Thymus (tissue), 14 donors: ENCODE measurements at places on chromosomes 12 and 14. TPM values are rescaled to one million over a fixed set of nuclear protein-coding genes. Genes with fewer than 3 reads are reported as not detected.
A peak's percentile ranks its signal among the peaks of the same experiment; 100 is the strongest.

DNA sequence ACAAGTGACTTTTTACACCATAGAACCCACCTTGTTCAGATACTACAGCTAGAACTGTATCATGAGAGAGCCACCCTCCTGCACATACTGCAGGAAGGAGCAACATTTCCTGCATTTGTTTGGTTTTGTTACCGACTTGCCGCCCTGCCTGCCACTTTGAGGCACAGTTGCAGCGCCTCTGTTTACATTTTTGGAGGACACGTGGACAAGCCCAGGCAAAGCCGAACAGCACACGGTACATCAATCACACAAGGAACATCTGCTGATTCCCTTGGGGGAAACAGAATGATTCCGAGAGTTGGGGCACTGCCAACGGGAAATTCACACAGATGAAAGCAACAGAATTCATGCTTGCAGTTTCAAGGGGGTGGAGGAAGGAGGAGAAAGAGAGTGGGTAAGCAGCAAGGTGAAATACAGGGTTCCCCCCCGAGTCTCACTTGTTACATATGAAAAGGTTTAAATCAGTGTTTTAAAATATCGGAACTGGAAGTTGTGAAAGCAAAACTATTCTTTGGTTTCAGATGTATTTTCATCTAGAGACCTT, 110.7 kb downstream of the BTG1 start:
- DNase-seq: peak; percentile 77

DNA sequence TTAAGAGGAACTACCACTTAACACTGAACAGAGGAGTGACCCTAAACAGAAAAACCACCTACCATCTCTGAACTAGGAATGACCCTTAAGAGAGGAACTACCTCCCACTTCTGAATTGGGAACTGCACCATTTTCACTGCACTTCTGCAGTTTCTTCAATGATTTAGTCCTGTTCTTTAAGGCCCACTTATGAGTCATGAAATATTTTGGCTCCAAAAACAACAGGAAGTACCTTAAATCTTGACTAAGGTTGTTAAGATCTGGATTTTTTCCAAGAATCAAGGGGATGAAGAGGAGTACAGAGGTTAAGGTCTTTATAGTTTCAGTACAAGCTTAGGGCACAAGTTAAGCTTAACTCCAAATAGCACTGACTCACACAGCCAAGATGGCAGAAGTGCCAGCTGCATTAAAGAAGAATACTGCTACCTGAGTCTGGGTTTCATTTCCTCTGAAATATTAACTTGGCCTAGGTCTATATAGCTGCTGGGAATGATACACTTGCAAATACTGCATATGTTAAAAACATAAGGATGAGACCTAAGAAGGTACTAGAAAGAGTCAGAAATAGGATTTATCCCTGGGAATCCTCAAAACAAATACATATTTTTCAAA, 4.2 kb downstream of the NPC2 start:
- no peak for DNase-seq

DNA sequence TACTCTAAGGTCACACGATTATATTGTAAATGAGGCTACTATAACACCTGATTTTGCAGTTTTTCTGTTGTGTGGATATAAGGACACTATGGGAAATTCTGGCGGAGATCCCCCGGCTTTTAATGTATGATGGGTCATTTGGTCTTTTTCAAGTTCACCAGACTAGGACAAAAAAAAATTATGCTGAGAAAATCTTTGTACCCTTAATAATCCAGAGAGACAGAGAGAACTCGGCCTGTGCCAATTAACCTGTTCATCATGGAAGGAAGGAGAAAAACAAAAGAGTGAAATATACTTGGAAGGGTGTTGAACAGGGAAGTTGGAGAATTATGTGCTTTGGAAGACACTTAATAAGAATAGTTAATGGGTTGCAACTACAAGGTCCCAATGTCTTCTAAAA, 62.2 kb upstream of the KICS2 start:
- DNase-seq: no peak

Gene CLEC4C
- total RNA-seq: 1.4 TPM

DNA sequence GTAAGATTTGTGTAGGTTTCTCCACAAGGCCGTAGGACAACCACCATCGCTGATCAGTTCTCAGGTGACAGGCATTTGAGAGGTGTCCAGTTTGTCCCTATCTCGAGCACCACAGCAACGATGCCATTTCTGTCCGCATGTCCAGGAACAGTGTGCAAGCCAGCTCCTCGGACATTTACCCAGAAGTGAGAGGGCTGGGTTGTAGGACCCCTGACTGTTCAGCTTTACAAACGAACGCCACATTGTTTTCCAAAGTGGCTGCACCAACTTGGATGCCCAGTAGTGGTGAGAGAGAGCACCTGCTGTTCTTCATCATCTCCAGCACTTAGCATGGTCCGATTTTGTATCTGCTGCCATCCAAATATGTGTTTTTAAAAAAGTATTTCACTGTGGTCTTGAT, 38.6 kb downstream of the CYP46A1 start:
- DNase-seq: no peak

GRCh38 chr14:88188745-88189416, 134.2 kb downstream of the KCNK10 start:
- no peak for DNase-seq

Gene GPR132
- total RNA-seq: 5.9 TPM

DNA sequence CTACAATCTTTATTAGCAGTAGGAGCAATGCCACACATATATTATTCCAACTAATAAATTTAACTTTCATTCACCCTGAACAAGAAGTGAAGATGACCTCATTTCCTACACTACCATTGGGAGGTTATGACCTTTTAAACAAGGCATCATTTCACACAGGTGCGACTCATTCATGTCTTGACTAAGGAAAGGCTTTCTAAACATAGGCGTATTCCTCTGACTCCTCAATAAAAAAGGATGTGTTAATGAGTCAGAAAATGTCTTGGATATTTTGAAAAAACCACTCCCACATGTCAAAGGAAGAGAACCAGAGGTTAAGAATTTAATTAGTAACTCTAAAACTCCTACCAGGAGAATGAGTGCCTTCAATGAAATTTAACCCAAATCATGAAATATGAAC, 115.2 kb downstream of the PRICKLE1 start:
- no peak for DNase-seq

Gene LALBA
- total RNA-seq: 0.14 TPM

Gene TMEM233
- 1.1 TPM for total RNA-seq

Gene PRIMA1
- total RNA-seq: 0.09 TPM

DNA sequence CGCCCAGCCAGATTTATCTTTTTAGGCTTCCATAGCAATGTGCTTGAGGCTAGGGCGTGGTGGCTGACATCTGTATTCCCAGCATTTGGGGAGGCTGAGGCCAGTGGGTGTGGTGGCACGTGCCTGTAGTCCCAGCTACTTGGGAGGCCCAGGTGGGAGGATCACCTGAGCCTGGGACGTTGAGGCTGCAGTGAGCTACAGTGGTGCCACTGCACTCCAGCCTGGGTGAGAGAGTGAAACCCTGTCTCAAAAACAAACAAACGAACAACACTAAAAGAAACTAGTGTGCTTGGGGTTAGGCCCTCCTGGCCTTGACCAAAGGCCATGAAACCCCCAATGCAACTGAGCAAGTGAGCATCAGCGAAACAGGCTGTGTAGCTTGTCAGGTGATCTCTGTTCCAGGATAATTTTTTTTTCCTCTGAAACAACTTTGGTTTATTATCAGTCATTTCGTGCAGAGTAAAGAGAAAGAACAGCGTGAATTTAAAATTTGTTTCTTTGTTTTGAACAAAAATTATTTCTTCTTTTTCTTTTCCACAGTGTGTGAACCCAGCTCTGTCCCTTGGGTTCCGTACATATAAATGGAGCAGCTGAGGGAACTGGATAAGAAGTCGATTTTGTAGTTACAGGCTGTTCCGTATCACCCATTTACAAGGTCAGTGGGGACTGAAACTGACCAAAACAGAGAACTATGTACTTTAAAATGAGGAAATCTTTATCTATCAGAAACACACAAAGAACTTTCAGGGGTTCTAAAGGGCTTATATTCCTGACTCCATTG, 8.8 kb upstream of the TUBA1C start:
- no peak for DNase-seq

GRCh38 chr14:51789596-51789995, 70.8 kb upstream of the GNG2 start:
- no peak for DNase-seq

DNA sequence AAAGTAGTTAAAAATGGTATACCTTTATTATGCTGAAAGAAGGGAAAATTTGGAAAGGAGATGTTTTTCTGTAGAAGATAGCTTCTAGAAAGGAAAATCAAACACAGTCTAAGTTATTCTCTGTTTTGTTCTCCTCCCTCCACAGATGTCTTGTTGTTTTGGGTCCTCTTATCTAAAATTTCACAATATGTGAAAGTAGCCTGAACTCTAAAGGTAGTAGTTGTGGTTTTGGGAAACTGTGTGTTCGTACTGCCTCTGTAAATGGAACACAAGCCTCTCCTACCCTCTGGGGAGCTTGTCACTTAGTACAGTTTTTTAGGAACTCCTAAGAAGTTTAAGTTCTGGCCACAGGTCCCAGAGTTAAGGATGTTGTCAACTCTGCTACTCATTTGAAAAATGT, 112.6 kb downstream of the CRADD start:
- no peak for DNase-seq

Gene TEX22
- 0.85 TPM for total RNA-seq

GRCh38 chr12:19894050-19894449, 454.8 kb downstream of the AEBP2 start:
- no peak for DNase-seq

- DNase-seq: no peak
Observed at GRCh38 chr12:89750389-89751351, 42.0 kb upstream of the ATP2B1 start.

- no peak for DNase-seq
Observed at GRCh38 chr12:59365133-59365532, 230.7 kb upstream of the SLC16A7 start.

Gene TMEM63C
- total RNA-seq: 0.24 TPM

- DNase-seq: no peak
Observed at GRCh38 chr12:61523276-61523992, 736.8 kb upstream of the USP15 start.

- no peak for DNase-seq
Observed at GRCh38 chr12:72037006-72037795, 98.6 kb downstream of the TPH2 start.

Gene TMCC3
- 3.0 TPM for total RNA-seq

- DNase-seq: no peak
Observed at GRCh38 chr14:68987653-68988036, 8.5 kb upstream of the ACTN1 start.

DNA sequence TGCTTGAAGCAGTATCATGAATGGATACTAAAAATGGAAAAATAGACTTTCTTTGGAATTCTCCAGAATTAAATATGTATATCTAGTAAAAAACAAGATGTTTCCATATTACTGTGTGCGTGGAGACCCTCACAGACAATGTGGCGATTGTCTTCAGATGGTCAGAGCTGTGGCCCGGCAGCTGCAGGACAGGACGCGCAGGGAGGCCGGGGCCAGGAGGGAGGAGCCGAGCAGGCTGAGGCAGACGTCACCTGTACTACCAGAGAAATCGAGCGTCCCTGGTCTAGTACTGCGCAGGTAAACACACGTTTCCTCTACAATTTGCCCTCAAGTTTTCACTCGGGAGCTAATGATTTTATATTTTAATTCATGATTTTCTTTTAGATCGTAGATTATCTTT, 22.8 kb downstream of the DDX51 start:
- DNase-seq: no peak

DNA sequence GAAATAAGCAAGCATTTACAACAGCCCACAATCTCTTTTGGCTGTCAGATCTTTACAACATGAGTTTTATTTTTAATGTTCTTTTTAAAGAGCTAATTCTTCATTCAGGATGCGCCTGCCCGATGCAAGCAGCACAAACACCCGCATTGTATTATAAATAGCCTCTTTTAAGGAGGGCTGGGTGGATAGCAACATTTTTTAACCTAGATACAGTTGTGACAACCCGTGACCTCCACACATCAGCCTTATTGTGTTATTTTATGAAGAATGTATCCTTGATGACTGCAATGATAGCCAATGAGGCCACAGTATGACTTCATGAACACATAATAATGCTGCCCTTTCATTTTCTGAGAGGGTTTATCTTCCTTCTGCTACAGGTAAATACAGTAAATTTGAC, 173.7 kb downstream of the FOXN3 start:
- no peak for DNase-seq

DNA sequence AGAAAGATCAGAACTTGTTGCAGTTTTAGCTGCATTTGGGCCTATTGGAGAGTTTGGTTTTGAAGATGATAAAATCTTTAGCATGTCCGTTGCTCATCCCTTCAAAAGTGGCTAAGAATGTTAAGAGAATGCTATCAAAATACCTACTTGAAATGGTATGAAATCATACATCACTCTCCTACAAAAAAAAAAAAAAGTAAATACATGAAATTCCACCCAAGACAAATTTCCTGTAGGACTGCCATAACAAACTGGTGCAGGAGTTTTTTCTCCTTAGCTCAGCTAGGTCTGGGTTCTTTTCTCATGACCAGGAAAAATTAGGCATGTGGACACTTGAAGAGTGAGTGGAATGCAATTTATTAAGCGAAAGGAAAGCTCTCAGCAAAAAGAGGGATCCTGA, 15.9 kb upstream of the FAR2 start:
- no peak for DNase-seq

- no peak for DNase-seq
Observed at GRCh38 chr12:80189241-80189640, 89.9 kb downstream of the OTOGL start.

DNA sequence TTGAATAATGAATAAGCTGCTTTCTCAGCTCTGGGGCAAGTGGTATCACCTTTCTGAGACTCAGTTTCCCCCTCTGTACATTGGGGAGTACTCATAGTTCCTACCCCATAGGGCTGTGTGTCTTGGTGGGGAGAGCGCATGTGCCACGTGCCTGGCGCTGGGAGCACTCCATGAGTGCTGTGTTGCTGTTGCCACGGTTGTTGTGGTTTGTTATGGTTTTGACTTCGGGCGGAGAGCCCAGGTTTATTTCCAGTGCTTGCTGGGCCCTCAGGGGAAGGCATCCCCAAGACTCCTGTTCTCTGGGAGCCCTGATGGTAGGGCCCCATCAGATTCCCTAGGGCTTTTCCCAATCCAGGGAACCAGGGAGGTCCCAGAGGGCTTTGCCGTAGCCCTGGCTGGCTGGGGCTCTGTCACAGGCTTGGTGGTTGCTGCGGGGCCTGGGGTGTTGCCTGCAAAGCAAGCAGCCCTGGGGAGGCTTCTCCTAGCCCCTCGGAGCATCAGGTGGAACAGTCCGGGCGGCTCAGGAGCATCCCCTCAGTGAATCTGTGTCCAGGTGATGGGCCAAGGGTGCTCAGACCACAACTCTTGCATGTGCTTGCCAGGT, 18.6 kb downstream of the SH2B3 start:
- DNase-seq: no peak

Gene PPP4R3A
- 91.9 TPM for total RNA-seq

- no peak for DNase-seq
Observed at GRCh38 chr12:44876544-44877410, 662 bp upstream of the NELL2 start.

Gene RNASE4
- total RNA-seq: 1.7 TPM

DNA sequence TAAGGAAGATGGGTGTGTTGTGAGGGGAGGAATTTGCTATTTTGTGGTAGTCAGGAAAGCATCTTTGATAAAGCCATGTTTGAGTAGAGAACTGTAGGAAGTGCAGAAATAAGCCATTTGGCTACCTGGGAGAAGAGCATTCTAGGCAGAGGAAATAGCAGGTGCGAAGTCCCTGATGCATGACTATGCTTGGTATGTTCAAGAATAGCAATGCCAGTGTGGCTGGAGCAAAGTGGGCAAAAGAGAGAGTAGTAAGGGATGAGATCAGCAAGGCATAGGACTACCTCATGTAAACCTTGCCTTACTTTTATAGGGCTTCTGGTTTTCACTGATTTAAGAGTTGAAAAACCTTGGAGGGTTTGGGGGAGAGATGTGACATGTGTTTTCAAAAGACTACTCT, 365.5 kb upstream of the GARIN6 start:
- no peak for DNase-seq

Gene COX14
- 72.4 TPM for total RNA-seq
